GM13977 (cell line): ENCODE measurements at places on chromosomes 6 and 20.

- no peak for DNase-seq
These were observed 14.8 kb downstream of the PEDS1 start for GRCh38 chr20:50138479-50139393.

DNA sequence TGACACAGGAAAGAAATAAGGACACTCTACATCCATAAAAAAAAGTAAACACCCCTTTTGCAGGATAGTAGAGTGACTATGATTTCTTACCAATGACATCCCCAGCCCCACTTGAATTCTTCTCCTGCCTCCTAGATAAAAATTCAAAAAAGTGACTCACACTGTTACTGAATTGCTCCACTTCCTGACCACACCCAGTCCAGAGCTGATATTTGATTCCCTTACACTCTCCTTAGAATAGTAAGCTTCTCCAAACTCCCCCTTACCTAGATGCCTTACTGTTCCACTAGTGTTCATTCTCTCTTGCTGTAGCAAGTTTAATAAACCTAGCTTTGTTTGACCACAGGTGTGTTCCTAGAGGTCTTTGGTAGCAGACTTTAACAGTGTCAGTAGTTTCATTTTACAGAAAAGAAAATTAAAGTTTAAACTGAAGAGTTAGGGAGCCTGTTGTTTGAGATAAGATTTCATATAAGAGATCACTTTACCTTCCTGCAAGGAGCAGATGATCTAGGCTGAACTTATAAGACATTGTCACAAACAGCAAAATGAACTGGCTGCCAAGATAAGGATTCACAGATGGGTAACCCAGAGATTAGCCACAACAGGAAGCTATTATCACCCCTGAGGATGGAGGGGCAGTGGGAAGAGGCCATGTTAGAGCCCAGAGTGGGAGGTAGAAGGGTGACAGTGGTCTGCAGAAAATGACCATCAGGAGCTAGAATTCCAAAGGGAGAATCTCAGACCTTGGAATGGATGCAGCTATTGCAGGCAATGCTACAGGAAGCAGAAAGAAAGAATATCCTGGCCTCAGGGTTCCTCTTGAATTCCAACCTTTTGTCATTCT is 28.4 kb upstream of the BTN3A2 start:
- no peak for DNase-seq

GRCh38 chr6:81475646-81476045 is 276.8 kb downstream of the TENT5A start:
- DNase-seq = no peak

DNA sequence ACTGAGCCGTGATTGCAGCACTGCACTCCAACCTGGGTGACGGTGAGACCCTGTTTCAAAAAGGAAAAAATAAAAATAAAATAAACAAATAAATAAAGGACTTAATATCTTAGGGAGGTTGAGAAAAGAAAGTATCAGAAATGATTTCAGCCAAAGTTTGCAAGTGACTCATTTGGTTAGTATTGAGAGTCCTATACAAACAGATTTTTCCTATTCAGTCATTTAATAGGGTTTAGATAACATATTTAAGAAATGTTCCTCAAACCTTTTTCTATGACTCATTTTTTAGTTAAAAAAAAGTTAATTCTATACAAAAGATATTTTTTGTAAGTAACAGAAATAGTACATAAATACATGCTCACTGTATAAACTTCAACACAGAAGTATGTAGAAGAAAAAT is 235.1 kb downstream of the GJA1 start:
- no peak for DNase-seq

- no peak for DNase-seq
These were observed 88.9 kb upstream of the NT5E start for GRCh38 chr6:85360794-85361642.

GRCh38 chr20:56554869-56555268 is 21.8 kb downstream of the FAM209B start:
- peak; percentile 64 for DNase-seq

DNA sequence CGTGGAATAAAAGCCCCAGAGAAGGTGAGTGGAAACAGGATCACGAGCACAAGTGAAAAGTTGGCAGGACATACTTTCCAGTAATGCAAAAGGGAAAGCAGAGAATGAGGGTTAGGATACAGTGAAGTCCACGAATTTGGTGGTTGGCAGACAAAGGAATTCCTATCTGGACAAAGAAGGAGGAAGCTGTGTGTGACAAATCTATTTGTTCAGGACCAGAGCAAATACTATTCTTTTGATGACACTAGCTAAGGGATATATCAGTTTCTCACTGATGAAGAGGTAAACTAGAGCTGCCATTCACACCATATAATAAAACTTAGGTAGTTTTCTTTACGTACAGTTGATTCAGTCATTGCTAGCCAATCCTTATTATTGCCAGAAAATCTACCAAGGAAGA is 156.8 kb upstream of the GRIK2 start:
- no peak for DNase-seq
